Activated naive CD8-positive, alpha-beta T cell treated with anti-CD3 and anti-CD28 coated beads for 36 hours (primary cell): ENCODE measurements at places on chromosomes 3 and 15. TPM values are rescaled to one million over a fixed set of nuclear protein-coding genes. Genes with fewer than 3 reads are reported as not detected.

GRCh38 chr15:65287520-65287855 is 805 bp upstream of the PARP16 start:
- peak overlapping the region; percentile 80 for H3K27ac ChIP-seq
- no peak for DNase-seq
- H3K4me1 ChIP-seq: peaks cover 24% of the 10 kb centered on the region
- no peaks in the 10 kb centered on the region for H3K27me3 ChIP-seq
- H3K4me3 ChIP-seq: peak overlapping the region; percentile 85

- no peak overlapping the region for H3K27ac ChIP-seq
- H3K4me1 ChIP-seq: no peaks in the 10 kb centered on the region
- H3K4me3 ChIP-seq: no peak overlapping the region
- no peaks in the 10 kb centered on the region for H3K27me3 ChIP-seq
- no peak for DNase-seq
- no peaks in the 10 kb centered on the region for H3K36me3 ChIP-seq
These were observed 502.2 kb downstream of the PYDC2 start for GRCh38 chr3:191963182-191963581.

DNA sequence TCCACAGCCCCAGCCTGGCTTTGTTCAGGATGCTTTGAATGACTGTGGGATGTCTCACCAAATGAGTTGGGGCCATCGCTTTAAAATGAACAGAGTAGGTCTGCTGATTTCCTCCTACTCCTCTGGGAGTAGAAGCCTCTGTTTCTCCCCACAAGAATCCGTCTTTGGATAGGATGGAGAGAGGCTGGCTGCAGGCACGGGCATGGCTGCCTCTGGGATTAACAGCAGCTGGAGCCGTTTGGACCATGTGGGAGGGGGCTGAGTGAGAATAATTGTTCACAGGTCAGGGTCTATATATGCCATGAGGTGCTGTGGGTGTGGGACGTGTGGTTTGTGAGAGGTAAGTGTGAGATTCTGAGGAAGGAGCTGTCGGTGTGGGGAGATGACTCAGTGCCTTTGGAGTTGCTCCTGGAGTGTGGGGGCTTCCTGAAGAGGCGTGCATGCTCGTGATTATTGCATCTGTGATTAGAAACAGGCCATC is 48.0 kb upstream of the APEH start:
- H3K27me3 ChIP-seq: peaks cover 4% of the 10 kb centered on the region
- no peak overlapping the region for H3K27ac ChIP-seq
- peaks cover 7% of the 10 kb centered on the region for H3K4me1 ChIP-seq
- H3K36me3 ChIP-seq: no peaks in the 10 kb centered on the region
- no peak overlapping the region for H3K4me3 ChIP-seq

DNA sequence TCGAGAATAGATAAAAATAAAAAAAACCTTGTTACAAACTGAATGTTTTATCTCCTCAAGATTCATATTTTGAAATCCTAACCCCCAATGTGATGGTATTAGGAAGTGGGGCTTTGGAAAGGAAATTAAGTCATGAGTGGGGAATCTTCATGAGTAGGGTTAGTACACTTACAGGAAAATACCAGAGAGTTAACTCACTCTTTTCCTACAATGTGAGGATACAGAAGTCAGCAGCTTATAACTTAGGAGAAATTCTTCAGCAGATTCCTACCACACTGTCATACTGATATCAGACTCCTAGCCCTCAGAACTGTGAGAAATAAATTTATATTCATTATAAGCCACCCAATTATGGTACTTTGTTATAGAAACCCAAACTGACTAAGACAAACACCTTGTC is 453.1 kb downstream of the GBE1 start:
- H3K27ac ChIP-seq: no peak overlapping the region
- H3K4me1 ChIP-seq: no peaks in the 10 kb centered on the region
- DNase-seq: no peak
- H3K4me3 ChIP-seq: no peak overlapping the region

DNA sequence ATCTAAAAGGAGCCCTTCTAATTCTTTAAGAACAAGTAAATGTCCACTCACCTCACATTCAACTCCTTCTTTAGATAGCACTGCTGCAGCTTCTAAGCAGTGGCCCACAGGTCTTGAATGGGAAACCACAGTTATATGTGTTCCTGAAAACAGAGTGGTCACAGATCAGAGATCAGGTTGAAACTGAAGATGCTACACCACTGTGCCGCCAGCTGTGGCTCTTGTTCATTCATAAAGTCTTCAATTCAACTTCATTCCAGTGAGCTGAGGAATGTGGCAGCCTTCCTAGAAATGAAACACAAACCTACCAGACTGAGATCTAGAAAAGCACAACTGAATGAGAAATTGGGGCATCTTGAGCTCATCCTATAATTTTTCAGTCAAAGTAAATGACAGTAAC is 4.0 kb downstream of the PDHB start:
- H3K36me3 ChIP-seq: peaks cover 6% of the 10 kb centered on the region
- H3K4me3 ChIP-seq: no peak overlapping the region

DNA sequence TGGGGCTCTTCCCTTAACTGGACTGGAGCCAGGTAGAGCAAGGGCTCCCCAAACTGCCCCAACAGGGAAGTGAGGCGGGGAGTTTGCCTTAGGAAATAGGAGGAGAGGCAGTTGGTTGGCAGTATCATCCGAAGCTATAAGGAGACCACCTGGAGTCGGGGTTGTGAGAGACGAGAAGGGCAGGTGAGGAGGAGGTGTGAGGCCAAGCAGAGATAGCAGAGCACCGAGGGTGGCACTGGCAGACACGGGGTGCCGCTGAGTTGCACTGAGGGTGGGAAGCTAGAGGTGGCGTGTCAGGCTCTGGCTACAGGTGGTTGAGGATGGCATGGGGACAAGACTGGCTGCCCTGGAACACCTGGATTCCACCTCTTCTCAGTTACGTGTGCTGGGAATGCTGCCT is 17.2 kb downstream of the RASGRF1 start:
- no peaks in the 10 kb centered on the region for H3K4me1 ChIP-seq
- no peak overlapping the region for H3K27ac ChIP-seq

DNA sequence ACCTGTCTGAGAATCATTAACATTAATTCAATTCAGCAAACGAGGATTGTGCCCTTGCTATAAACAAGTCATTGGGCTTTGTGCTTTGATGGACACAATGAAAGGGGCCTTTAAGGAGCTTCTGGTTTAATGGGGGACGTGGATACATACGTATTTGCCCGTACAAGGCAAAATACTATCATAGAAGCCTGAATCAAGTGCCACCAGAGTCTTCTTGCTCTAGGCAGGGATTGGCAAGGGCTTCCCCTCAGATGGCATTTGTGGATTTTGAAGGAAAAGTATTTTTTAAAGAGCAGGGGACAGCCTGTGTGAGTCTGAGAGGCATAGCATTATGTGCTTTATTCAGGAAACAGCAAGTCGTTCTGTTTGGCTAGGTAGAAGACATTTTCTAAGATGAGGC is 83.7 kb upstream of the NEDD4 start:
- H3K27me3 ChIP-seq: no peaks in the 10 kb centered on the region
- no peak for DNase-seq
- no peak overlapping the region for H3K4me3 ChIP-seq
- H3K4me1 ChIP-seq: no peaks in the 10 kb centered on the region

DNA sequence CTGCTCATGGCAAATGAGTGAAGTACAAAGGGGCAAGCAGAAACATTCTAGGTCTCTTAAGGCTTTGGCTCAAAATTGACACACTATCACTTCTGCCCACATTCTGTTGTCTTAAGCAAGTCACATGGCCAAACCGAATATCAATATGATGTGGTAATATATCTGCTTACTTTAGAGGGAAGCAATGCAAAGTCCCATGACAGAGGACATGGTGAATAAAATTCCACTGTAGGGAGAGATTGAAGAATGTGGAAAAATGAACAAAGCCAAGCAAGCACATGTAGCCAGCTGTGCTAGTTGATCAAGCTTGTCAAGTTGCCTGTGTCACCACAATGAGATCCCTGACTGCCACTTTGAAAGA is 11.2 kb upstream of the TBC1D5 start:
- H3K27me3 ChIP-seq: peaks cover 15% of the 10 kb centered on the region
- H3K36me3 ChIP-seq: no peaks in the 10 kb centered on the region
- no peak overlapping the region for H3K4me3 ChIP-seq
- H3K27ac ChIP-seq: no peak overlapping the region

- no peak overlapping the region for H3K27ac ChIP-seq
- no peak overlapping the region for H3K4me3 ChIP-seq
- peaks cover 3% of the 10 kb centered on the region for H3K27me3 ChIP-seq
- no peaks in the 10 kb centered on the region for H3K36me3 ChIP-seq
These were observed 101.6 kb downstream of the CPN2 start for GRCh38 chr3:194249323-194250097.

DNA sequence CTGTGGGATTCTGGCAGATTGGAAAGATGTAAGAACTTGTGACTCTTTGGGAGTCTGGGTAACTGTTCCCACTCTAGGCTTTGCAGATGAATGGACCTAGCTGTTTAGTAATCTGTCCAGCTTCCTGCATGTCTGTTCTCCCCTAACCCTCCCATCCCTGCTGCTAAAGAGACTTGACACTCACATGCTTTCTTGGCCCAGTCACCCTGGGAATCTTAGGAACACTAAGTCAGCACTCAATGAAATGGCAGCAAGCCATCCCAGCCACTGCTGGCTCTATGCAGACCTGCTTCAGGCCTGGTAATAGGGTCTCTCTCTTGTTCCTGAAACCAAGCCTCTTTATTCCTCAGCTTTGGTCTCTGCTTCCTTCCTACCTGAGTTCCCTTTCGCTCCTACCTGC is 63.7 kb upstream of the THSD4 start:
- H3K36me3 ChIP-seq: no peaks in the 10 kb centered on the region
- no peak overlapping the region for H3K4me3 ChIP-seq
- DNase-seq: no peak

DNA sequence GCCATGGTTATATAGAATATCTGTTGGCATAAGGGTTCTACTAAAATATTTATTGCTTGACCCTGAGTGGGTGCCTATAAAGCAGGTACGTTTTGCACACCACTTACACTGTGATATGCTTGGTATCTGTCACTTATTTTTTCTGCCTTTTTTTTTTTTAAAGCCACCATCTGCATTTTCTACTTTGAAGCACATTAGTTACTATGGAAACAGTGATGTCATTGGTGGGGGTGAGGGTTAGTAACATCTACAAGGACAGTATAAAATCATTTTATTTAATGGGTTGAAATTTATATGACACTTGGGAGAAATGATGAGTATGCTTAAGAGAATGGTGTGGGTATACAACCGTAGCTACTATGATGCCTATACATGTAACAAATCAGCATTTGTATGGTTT is 25.6 kb downstream of the SLCO3A1 start:
- H3K27ac ChIP-seq: no peak overlapping the region
- no peak for DNase-seq
- H3K4me1 ChIP-seq: peaks cover 4% of the 10 kb centered on the region
- no peaks in the 10 kb centered on the region for H3K27me3 ChIP-seq
- H3K36me3 ChIP-seq: peaks cover 2% of the 10 kb centered on the region

DNA sequence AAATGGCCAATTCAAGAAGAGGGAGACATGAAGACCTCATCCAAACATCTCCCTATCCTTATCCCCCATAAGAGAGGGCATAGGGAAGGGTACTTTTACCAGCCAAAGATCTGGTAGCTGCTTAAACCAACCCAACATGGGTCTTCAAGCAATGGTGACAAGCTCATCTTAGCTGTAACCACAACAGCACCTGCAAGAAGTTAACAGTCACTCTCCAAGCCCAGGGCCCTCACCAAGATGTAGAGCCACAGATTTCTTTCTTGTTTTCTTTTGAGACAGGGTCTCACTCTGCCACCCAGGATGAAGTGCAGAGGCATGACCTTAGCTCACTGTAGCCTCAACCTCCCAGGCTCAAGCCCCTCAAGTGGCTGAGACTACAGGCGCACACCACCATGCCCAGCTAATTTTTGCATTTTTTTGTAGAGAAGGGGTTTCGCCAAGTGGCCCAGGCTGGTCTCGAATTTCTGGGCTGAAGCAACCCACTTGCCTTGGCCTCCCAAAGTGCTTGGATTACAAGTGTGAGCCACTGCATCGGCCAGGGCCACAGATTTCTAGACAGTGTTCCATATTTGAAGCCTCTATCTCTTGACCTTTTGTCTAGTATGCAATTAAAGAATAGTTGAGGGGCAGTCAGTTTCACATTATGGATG is 57.1 kb downstream of the DHX30 start:
- H3K36me3 ChIP-seq: no peaks in the 10 kb centered on the region
- no peak overlapping the region for H3K27ac ChIP-seq
- no peak for DNase-seq
- no peaks in the 10 kb centered on the region for H3K27me3 ChIP-seq

DNA sequence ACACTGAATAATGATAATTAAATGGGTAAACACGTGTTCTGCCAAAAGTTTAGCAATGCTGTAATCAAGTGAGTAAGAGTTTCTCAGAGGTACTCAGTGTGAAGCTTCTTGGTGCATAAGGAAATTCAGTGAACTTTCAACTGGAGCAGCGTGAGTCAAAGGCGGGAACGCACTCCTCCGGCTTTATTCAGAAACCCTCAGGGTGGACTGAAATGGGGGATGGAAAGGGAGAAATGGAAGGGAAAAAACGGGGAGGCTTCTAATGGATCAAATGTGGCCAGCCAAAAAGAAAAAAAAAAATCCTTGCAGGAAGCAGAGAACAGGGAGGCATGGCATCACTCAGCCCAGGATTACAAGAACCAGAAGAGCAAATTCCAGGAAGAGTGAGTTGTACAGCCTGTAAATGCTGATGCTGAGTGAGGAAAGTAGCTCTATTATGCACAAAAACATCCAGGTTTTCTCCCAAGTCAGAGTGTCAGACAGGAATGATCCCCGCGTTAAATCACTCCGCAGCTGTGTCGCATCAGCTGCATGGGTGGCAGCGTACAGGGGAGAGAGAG is 85.3 kb downstream of the ASB7 start:
- no peak overlapping the region for H3K27ac ChIP-seq
- DNase-seq: no peak
- H3K4me1 ChIP-seq: no peaks in the 10 kb centered on the region
- H3K36me3 ChIP-seq: no peaks in the 10 kb centered on the region
- H3K27me3 ChIP-seq: no peaks in the 10 kb centered on the region
- no peak overlapping the region for H3K4me3 ChIP-seq

DNA sequence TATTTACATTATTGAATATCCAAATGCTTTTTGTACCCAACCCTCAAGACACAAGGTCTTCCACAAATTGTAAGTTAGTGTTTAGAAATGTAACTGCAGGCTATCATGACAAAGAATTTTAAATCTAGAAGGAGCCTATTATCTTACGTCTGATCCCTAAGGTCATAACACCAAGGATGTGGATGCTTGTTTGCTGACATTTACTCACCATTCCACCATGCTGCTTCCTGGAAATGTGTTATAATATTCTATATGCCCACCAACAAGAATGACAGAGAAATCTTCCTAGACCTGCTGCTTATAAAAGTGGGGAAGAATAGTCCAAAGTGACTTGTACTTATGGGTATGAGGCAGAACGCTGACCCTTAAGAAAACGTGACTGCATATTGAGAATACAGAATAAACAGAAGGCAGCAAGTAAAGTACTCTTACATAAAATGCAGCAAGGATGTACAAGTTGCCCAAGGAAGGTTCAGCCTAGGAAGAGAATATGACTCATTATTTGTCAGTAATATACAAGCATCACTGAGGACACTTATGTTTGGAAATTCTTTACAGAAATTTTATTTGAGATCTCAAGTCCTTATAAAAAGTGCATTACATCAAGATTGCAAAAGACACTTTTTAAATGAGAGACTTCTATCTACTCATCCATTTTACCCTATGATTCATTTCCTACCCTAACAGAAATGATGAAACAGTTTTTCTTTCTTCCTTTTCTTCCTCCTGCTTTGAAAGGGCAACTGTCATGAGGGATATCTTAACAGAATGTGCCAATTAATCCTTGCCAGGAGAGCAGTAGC is 59.6 kb downstream of the ESYT3 start:
- no peak overlapping the region for H3K27ac ChIP-seq
- H3K4me3 ChIP-seq: no peak overlapping the region
- no peaks in the 10 kb centered on the region for H3K27me3 ChIP-seq
- no peak for DNase-seq

The TEX264 gene
- total RNA-seq: 37.1 TPM

The SLC7A14 gene
- total RNA-seq: not detected

The MUC13 gene
- not detected for total RNA-seq

The P4HTM gene
- 20.7 TPM for total RNA-seq

The TPRA1 gene
- 32.3 TPM for total RNA-seq
